ENCODE measurements at places on chromosomes 11 and 22. TPM values are rescaled to one million over a fixed set of nuclear protein-coding genes. Genes with fewer than 3 reads are reported as not detected.

Gene CREB3L1
- 36.3 TPM for total RNA-seq

Gene DBX1
- total RNA-seq: not detected

Gene C22orf31
- total RNA-seq: not detected

Gene CLMP
- total RNA-seq: 18.0 TPM

Gene MYBPC3
- not detected for total RNA-seq

Gene NRGN
- 2.7 TPM for total RNA-seq

Gene GGTLC2
- total RNA-seq: 0.31 TPM

Gene KIRREL3
- 0.31 TPM for total RNA-seq
